ENCODE measurements at places on chromosomes 4 and X.

- no peak for DNase-seq
These were observed 308.2 kb downstream of the KLHL13 start for GRCh38 chrX:117808426-117808825.

DNA sequence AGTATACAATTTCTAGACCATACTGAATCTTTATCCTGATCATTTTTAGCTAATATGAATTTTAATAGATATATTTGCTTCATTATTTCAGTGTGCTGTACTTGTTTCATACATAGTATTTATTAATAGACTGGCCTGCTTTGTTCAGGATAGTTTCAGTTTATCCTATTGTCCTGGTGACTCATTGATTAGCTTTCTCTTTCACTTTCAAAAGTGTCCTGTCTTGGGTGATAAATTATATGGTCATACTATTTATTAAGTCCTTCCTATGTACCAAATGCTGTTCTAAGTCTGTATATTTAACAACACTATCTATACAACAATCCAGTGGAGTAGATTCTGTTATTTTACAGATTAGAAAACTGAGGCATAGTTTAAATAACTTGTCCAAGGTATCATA lies 153.8 kb upstream of the RAPGEF2 start:
- DNase-seq = no peak

- DNase-seq = no peak
These were observed 167.7 kb downstream of the PJA1 start for GRCh38 chrX:68997511-68997910.

- peak; percentile 11 for DNase-seq
These were observed at the start of gene ZNF630 for GRCh38 chrX:48071064-48071985. ZNF630 (minus strand) TSS chrX:48071640; CDS start chrX:48066886, 4,754 bp downstream.

DNA sequence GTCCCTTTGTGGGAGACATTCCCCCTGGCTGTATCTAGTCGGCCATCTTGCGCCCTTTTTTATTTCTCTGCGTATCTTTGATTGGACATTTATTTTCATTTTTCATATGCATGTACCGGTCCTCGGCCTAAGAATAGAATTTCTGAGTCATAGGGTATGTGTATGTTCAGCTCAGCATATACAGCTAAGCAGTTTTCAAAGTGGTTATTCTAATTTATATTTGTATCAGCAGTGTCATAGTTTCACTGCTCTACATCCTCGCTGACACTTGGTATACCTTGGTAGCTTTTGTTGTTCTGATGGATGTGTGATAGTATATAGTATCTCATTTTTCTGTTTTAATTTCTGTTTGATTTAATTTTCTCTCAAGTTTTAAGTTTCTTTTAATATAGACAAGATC lies 38.7 kb downstream of the BEX3 start:
- no peak for DNase-seq

All from esophagus squamous epithelium (tissue), 5 donors.